Motor neuron (in vitro differentiated cells): ENCODE measurements at places on chromosomes 3 and 15. TPM values are rescaled to one million over a fixed set of nuclear protein-coding genes. Genes with fewer than 3 reads are reported as not detected.

GRCh38 chr3:138642226-138642926 lies 33.8 kb downstream of the FAIM start:
- ATAC-seq, result no peak

DNA sequence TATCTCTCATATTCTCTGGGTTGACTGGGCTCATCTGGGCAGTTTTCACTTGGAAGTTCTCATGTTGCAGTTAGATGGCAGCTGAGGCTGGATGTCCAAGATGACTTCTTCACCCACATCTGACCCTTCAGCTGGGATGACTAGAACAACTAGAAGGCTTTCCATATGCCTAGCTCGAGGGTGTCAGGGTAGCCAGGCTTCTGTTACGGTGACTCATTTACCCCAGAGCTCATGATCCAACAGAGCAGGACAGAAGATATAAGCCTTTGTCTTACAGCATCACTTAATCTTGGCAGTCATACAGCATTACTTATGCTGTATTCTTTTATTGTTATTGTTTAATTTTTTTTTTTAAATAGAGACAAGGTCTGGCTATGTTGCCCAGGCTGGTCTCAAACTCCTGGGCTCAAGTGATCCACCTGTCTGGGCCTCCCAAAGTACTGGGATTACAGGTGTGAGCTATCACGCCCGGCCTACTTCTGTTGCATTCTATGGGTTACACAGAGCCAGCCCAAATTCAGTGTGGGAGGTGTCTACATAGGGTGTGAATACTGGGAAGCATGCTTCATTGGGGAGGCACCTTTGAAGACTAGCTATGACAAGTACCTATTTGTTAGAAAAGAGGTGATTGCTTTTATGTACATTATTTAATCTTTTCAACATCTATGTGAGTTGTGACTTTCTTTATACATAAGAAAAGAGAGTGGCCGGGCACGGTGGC lies 10.7 kb downstream of the HMCES start:
- ATAC-seq, result no peak

- peak; percentile 47 for ATAC-seq
Measured at GRCh38 chr3:65785065-65785645, 253.6 kb downstream of the MAGI1 start.

GRCh38 chr15:66171841-66172240 lies 81.7 kb downstream of the MEGF11 start:
- peak; percentile 79 for ATAC-seq

GRCh38 chr3:174387736-174388135 lies 471.4 kb upstream of the NAALADL2 start:
- ATAC-seq, result no peak

DNA sequence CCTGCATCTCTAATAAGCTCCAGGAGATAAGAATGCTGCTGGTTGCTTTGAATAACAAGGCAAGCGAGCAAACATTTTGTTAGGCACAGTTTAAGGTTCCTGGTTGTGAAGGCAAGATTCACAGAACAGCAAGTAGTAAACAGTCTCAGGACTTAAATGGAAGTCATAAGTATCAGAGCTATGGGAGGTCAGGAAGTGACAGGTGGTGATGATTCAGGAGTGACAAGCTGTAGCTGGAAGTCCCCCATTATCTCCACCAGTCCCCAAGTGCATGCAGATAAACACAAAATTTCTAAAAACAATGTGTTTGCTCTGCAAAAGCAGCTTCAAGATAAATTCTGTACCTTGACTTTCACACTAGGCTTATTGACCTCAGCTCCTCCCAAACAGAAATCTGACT lies 3.3 kb downstream of the FETUB start:
- ATAC-seq, result no peak

DNA sequence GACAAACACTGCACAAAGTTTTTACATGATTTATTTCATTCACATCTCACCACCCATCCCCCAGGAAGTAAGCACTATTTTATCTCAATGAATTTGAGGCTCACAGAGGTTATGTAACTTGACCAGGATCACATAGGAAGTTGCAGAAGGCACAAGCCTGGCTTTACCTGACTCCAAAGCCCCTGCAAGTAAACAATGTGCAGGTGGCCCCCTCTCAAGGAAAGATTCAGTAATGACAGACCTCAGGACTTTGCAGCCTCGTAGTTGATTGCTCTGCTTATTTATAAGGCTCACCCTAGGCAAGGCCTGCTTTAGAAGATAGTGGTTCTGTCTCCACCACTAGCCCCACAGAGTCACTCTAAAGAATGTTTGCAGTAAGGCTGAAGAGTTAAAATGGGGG lies 79.8 kb upstream of the MDFIC2 start:
- no peak for ATAC-seq

DNA sequence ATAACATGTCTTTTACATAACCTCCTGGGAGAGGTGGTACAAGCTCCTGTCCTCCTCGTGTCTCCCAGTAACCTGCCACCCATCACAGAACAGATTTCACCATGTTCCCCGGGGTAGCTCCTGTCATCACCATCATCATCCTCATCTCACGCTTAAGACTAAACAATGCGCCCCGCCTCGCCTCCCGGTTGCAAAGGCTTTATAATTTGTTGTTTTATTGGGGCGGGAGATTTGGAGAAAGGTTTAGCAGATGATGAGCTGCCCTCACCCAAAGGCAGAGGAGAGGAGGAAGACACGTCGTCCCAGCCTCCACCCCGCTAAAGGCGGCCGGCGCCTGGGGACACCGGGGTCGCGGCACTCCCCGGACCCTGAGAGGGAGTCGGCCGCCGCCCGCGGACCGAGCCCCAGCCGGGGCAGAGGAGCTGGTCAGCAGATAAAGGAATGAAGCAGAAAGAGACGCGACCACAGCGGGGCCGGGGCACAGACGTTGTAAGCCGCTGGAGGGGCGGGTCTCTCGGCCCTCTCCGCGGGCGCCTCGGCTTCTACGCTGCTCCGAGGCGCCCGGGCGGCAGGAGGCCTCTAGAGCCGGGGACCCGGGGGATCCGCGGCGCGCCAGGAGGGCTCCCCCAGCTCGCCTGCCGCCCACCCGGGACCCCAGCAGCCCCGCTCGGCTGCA lies 589 bp downstream of the HERC1 start:
- peak; percentile 79 for ATAC-seq

DNA sequence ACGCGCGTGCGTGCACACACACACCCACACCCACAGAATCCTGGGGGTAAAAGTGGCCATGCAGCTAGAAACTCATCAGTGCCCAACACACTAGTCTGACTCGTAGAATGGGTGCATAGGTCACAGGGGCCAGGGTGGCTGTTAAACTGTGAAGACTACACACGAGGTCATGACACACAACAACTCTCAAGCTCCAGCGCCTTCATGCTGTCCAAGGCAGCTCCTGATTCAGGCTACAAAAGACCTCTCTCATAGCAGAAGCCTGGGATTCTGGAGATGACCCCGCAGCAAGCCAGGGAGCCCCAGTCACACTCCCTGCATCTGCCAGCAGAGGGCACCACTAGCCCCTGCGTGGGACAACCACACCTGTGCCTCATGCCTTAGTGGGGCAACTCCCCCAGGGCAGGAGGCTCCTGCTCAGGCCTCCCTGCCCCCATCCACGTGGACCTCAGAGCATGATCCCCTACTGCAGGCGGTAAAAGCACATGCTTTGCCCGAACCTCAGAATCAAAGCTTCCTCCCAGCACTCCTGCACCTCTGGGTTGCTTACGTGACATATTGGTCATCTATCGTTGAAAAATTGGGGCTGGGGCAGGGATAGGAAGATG lies 93.1 kb downstream of the LRIG1 start:
- ATAC-seq, result peak; percentile 70

- ATAC-seq, result no peak
Measured at GRCh38 chr15:68479406-68479805, 47.4 kb upstream of the ITGA11 start.

DNA sequence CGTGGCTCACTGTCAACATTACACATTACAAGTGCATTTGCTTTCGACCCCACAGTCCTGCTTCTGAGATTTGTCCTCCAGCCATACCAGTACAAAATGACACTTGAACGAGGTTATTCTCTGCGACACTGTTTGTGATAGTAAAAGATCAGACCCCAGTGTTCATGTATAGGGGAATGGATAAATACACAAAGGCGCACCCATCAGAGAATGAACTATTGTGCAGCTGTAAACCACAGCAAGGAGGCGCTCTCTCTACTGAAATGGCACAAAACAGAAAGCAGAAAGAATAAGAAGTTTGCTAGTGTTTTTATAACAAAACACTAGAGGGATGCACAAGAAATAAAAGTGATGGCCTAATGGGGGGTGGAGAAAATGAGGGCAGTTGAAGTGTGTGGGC lies 4.9 kb upstream of the CHSY1 start:
- no peak for ATAC-seq

DNA sequence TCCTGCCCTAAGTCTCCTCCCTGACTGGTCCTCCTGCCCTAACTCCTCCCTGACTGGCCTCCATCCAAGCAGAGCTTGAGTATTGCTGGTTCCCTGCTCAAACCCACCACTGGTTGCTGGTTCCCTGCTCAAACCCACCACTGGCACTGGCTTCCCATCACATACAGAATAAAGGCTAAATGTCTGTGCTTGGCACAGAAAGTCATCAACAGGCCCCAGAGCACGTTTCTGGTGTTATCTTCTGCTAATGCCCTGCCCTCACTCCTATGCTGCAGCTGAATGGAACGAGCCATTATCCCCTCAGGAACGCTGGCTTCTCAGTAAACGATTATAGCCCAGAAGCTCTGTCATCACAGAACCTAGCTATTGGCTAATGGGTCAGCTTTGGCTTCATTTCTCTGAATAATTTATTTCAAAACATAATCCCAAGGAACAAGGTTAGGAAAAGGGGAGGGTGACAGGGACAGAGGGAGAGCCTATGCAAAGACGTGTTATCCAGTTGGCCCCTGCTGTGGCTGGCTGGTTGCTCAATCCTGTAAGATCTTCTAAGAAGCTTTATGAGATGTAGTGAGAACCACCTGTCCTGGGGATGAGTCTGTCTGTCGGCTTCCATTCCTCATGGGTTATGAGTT lies 6.3 kb upstream of the MUC20 start:
- ATAC-seq, result peak; percentile 10

DNA sequence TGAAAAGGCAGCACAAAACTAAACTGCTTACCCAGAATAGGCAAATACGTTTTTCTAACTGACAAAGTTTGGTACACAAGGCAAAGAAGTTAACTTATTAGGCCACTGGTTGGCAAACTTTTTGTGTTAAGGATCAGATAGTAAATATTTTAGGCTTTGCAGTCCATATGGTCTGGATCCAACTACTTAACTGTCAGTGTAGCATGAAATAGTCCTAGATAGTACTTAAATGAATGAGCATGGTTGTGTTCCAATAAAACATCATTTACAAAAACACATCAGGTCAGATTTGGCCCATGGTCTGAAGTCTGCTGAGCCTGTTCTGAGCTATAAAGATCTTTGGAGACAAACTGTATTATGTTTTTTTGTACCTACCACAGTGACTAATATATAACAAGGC lies 136.9 kb downstream of the PCCB start:
- ATAC-seq, result no peak

GRCh38 chr15:63380808-63381282 lies 801 bp downstream of the CA12 start:
- peak; percentile 37 for ATAC-seq

- no peak for ATAC-seq
Measured at GRCh38 chr3:138948371-138949001, 1.5 kb downstream of the FOXL2NB start.

DNA sequence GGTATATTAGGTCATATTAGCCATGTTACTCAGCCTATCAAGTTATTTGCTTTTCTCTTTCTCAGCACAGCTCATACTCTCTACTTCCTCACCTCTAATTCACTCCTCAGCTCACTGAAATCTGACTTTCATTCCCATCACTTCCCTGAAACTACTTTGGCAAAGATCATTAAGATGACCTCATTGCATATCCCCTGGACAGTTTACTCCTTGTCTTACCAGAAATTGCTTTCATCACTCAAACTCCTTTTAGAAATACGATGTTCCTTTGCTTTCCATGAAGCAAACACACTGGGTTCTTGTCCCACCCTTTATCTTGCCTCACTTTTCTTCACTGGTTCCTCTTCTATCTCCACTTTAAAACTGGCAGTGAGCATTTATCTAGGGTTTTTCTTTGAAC lies 354.4 kb downstream of the TUSC7 start:
- peak; percentile 56 for ATAC-seq

DNA sequence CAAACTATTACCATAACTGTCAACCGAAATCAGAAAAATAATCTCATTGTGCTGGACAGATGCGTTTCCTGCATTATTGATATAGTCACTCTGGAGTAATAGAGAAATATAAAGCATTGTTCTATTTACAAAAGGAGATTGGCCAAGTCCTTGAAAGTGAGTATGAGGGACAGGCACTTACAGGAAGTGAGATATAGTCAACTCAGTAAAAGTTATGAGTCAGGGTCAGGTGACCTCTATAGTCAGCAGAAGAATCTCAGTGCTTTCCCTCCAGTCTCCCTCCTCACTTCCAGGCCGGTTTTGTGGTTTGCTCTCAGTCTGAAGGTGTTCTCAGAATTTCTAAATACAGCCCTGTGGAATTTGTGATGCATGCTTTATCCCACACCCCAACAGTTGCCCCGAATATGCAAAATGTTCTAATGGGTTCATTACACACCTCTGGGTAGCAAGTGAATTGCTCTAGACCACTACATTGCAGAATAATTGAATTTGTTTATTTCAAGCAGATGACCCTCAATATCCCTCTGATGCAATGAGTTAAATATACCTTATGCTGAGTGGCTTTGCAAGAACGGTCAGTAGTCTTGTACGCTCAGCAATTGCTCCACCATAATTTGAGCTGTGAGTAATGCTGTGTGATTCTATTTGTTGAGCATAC lies 787.7 kb downstream of the MCTP2 start:
- ATAC-seq, result peak; percentile 74

- no peak for ATAC-seq
Measured at GRCh38 chr3:189652042-189652441, 20.9 kb downstream of the TP63 start.

DNA sequence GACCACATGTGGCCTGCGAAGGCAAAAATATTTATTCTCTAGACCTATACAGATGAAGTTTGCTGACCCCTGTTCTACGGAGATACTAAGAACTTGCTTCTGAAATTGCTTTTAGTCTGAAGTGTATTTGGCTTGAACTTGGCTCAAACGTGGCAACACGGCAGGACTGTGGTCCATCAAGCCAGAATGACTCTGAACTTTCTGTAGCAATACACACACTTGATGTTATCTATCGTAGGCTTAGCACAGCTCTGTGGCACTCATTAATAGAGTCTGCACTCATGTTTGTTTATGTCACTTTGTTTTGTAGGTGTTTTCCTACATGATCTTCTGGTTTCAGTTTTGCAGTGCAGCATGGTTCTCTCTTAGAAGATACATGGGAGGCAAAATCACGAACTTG lies 298.1 kb downstream of the ADAMTS17 start:
- ATAC-seq, result no peak

PPP1R14D gene
- not detected in 2 replicates for total RNA-seq

ARNT2 gene
- total RNA-seq, result 23.5 and 24.6 TPM in 2 replicates

DPPA4 gene
- 21.7 and 22.0 TPM in 2 replicates for total RNA-seq

TNFAIP8L3 gene
- 1.9 and 2.6 TPM in 2 replicates for total RNA-seq

PLCH1 gene
- total RNA-seq, result 26.3 and 27.0 TPM in 2 replicates

PFKFB4 gene
- total RNA-seq, result 9.1 and 9.2 TPM in 2 replicates

TXNRD3 gene
- total RNA-seq, result 4.0 and 5.9 TPM in 2 replicates

TNNC1 gene
- 0.73 and 2.0 TPM in 2 replicates for total RNA-seq

GPR27 gene
- total RNA-seq, result 20.5 and 21.3 TPM in 2 replicates

GOLGA8T gene
- 0.22 and 0.25 TPM in 2 replicates for total RNA-seq

PARP15 gene
- 2.2 and 2.6 TPM in 2 replicates for total RNA-seq

SGO1 gene
- total RNA-seq, result 8.4 and 9.8 TPM in 2 replicates

TMCO5A gene
- not detected in 2 replicates for total RNA-seq

ARID3B gene
- 4.3 and 6.4 TPM in 2 replicates for total RNA-seq
